NT2/D1 (cell line): ENCODE measurements at places on chromosomes 12 and 14.

DNA sequence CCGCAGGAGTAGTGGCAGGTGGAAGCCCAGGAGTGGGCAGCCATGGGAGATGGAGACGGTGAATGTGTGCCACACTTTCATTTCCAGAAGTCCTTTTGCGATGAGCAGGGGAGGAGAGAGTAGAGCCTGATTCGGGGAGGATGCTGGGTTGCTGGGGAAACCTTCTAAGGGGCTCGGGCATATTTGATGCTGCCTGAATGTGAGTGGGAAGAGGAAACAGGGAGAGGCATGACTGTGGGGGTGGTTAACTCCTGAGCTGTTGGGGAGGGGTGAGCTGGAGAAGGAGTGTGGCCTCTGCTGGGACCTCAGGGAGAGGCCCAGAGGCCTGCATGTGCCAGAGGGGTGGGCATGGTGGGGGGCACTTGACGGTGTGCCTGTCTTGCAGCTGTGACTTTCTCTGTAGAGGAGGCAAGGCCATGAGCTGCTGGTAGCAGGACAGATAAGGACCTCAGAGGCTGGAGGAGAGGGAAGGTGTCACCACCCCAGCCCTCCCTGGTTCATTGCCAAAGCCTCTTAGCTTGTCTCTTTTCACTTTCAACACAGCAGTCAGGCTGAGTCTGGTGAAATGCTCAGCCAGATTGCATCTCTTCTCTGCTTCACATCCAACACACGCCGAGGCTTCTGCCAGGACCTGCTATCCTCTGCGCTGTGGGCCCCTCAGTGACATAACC lies 11.4 kb downstream of the GLT1D1 start:
- no peak for DNase-seq

DNA sequence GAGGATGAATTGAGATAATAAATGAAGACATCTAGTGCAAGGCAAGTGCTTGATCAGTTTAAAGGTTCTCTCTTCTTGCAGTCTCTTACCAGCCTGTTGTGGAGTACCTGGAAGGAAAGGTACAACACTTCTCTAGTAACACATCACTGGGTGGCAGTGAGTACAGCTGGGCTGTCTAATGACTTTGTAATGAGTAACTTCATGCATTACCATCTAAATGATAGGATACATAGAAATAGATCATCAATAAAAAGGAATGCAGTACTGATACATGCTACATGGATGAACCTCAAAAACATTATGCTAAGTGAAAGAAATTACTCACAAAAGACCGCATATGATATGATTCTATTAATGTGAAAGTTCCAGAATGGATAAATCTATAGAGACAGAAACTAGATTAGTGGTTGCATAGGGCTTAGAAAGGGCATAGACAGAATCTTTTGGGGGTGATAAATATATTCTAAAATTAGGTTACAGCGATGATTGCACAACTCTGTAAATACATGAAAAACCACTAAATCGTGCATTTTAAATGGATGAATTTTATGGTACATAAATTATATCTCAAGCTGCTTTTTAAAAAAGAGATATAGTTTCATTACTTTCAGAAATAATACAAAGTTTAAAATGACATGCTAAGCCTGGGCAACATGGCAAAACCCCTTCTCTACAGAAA lies 224.4 kb downstream of the CHST11 start:
- no peak for DNase-seq

- no peak for DNase-seq
These were observed 98.9 kb downstream of the ZFP36L1 start for GRCh38 chr14:68693926-68694325.

DNA sequence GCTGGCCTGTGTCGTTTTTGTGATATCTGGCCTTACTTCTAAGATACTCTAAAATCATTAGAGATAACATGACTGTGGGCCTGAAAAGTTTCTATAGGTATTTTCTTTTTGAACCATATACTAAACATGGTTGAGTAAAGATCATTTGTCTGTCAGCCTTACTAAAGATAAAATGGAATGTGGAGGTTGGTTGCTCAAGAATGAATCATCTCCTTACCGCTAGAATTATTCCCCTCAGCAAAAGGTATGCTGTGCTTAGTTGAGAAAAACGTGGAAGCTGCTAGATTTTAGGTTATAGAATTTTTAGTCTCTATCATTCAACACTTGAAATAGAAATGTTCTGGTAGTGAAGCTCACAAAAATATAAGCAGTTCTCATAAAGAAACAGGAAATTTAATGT lies 407.3 kb downstream of the AEBP2 start:
- DNase-seq = no peak

GRCh38 chr14:31261859-31262731 lies 54.5 kb upstream of the HECTD1 start:
- DNase-seq = no peak

DNA sequence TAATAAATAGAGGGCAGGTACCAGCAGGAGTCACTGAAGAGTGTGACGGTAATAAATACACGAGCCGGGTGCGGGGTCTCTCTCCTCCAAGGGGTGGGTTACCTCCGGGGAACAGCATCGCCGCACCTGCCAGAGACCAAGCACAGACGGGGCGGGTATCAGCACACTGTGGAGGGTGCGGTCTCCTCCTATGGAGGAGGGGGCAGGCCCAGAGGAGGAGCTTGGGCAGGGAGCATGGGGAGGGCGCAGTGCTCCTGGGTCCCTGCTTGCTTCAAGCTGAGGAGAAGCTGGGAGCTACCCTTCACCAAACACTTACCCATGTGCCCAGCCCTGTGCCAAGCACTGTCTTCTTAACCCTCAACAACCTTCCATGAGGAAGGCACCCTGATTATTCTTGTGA lies 12.8 kb downstream of the PGF start:
- no peak for DNase-seq

- DNase-seq = no peak
These were observed at the start of gene MYO1H for GRCh38 chr12:109347589-109347988. MYO1H (plus strand) TSS chr12:109347900; CDS start chr12:109347961, 61 bp downstream.

GRCh38 chr12:122029620-122030423 lies 8.1 kb downstream of the BCL7A start:
- no peak for DNase-seq

GRCh38 chr14:68016255-68016914 lies 196.8 kb downstream of the RAD51B start:
- DNase-seq = no peak

DNA sequence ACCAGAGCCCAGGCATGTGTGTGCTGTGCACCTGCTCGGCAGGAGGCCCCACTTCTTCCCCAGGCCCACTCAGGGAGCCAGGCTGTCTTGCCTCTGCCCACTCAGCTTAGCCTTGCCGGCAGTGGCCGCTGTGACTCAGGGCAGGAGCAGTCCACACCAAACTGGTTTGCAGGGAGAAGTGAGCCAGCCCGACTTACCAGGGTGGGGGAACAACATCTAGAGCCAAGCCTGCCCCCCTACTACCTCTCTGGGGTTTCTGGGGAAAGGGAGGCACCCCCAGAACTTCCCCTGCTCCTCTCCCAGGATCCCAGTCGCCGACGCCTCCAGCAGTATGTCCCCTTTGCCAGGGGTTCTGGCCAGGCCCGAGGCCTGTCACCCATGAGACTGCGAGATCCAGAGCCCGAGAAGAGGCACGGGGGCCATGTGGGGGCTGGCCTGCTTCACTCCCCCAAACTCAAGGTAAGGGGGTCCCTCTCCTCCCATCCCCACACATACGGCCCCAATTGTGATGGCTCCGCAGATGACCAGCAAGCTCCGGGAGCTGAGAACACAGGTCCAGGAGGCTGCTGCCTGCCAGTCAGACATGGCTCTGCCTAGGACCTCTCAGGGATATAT lies 3.0 kb downstream of the PLEKHG6 start:
- DNase-seq = no peak

GRCh38 chr12:53999559-54000115 lies 324 bp upstream of the HOXC9 start:
- DNase-seq = no peak

- no peak for DNase-seq
These were observed 217.1 kb downstream of the CHST11 start for GRCh38 chr12:104673696-104674482.

DNA sequence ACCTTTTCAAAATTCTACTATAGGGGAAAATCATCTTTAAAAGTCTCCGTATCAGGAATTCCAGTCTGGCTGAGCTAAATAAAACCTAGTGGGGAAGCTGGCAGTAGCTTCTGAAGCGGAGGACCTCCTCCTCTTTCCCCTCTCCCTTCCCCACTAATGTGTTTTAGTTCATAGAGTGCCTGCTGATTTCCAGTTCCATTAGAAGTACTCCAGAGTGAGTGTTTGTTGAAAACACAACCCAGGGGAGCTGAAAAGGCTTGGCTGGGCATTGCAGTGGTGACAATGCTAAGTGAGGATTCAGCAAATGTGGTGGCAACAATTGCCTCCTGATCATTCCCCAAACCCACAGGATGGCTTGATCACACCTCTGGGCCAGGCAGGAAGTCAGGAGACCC lies 144.2 kb upstream of the FRMD6 start:
- no peak for DNase-seq

GRCh38 chr12:124754949-124755800 lies 108.5 kb downstream of the SCARB1 start:
- DNase-seq = peak; percentile 82

DNA sequence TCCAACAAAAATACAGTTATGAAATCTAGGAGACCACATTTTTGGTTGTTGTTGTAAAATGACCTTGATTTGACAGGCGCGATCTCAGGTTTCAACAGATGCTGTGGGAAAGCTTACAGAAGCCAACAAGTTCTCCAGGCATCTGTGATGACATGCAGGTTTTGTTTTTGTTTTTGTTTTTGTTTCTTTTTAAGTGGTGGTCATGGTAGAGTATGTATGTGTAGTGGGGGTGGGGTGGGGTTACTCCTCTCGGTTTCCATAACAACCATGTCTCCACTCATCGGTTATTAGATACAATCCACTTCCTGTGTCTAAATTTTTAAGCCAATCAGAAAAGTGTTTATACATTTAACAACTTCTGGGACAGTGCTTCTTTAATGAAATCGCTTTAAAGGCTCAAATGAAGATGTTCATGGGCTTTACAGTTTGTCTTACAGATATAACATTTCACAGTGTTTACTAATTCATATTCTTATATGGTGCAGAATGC lies 199.9 kb upstream of the FOXN3 start:
- DNase-seq = no peak

DNA sequence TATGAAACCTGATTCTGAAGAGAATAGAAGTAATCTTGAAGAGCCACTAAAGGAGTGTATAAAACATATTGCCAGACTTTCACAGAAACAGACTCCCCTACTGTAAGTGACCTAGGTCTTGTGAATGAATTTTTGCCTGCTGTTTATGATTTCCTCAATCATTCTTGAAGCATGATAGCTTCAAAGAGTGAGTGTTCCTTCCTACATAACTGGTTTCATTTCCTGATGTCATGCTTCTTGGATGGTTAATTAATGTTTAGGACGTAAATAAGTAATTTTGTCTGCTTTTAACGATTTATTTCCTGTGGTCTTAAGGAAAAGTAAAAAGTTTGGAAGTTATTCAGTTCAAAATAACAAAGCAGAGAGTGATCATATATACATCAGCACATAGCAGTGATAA lies 129.8 kb downstream of the PIK3C2G start:
- no peak for DNase-seq

GRCh38 chr12:49533331-49533730 lies 5.5 kb upstream of the KCNH3 start:
- DNase-seq = no peak

GRCh38 chr12:68374307-68374982 lies 42.3 kb upstream of the MDM1 start:
- DNase-seq = no peak

GRCh38 chr12:49744363-49744885 lies 3.1 kb downstream of the TMBIM6 start:
- DNase-seq = no peak
